ENCODE measurements at places on chromosomes 1 and 21.

DNA sequence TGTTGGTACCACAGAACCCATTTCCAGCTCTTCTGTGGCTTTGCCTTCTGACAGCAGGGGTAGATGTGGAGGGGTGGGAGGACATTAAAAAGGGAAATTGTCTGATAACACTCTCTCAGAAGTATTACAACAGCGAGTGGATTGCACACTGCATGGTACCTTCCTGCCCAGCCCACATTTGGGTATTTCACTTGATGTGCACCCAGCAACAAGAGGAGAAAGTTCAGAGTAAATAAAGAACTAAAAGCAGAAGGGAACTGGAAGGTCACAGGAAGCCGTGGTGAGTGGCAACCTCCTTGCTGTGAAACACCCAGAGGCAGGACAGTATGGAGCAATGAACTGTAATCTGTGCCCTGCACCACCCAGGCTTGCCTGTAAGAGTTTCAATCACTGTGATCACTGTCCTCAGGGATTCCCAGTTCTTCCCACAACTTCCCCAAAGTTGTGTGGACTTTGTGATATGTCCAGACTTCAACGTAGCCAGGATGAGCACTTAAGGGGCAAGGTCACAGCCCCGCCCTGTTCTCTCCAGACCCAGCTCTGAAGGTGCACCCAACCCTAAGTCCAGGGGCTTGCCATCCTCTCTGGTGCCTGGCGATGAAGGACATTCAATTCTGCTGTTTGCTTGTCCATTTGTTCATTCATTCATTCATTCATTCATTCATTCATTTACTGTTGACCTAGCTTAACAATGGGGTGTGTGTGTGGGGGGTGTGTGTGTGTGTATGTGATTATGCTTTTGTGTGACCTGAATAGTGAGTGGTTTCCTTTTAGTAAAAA, 18.7 kb upstream of the F5 start:
- no peak for DNase-seq

GRCh38 chr1:86421601-86422280, 2.2 kb upstream of the CLCA2 start:
- DNase-seq: no peak

GRCh38 chr21:38492007-38492406, 6.3 kb downstream of the ERG start:
- DNase-seq: no peak

DNA sequence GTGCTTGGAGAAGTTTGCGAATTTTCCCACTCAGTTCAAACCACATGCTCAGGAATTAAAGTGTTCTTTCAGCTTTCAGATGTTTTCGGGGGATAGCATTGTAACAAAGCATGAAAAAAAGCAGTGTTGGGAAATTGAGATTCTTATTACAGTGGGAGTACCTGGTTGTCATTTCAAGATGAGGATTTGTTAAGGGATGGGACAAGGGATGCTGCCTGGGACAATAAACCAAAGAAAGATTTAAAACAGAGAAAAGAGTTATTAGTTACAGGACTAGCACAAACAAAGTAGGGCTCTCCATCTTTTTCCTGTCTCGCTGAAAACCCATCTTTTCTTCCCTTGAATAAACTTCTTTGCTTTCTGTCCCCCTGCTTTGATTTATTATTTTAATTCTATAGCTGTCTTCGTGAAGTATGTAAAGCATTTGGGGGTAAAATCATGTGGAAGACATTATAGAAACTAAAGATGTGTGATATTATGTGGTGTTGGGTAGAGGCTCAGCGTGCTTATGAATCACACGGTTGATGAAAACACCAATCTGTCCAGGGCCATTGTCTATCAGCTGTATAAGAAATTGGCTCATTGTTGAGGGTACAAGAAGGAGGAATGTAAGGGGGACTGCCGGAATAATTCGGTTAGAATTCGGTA, 277.6 kb downstream of the KIF26B start:
- no peak for DNase-seq

DNA sequence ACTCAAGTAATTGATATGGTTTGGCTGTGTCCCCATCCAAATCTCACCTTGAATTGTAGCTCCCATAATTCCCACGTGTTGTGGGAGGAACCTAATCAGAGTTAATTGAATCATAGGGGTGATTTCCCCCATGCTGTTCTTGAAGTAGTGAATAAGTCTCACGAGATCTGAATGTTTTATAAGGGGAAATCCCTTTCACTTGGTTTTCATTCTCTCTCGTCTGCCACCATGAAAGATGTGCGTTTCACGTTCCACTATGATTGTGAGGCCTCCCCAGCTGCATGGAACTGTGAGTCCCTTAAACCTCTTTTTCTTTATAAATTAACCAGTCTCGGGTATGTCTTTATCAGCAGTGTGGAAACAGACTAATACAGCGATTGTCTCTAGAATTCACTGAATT, 135.4 kb downstream of the BACH1 start:
- no peak for DNase-seq

DNA sequence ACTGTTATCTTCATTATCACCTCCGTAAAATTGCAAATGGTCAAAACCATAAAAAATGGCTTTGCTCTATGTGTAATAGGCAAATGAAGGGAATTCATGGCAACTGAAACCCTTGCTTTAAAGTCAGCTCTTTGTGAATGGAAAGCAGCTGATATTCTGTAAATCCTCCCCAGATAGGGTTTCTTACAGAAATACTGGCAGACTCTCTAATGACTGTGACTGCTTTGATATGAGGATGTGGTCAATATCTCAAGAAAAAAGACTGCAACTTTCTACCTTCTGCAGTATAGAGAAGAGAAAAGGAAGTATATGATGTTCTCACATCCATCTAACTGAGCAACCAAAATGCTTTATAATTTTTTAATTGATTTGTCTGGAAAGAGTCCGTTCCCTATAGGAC, 193.1 kb downstream of the ST6GALNAC3 start:
- no peak for DNase-seq

DNA sequence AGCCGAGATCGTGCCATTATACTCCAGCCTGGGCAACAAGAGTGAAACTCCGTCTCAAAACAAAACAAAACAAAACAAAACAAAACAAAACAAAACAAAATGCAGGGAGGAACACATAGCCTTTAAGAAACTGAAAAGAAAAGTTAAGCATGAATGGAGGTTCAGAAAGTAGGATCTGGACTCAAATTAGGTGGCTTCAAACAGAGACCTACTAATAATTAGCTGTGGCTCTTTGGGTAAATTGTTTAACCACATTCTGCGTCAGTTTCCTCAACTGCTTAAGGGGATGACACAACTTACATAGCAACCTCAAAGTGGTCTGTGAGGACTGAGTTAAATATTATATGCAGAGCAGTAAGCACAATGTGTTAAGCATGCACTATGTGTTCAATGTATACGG, 458.2 kb downstream of the ADGRL2 start:
- no peak for DNase-seq

- no peak for DNase-seq
Observed at GRCh38 chr1:9726406-9726805, 74.9 kb downstream of the PIK3CD start.

Measured in body of pancreas (tissue), 4 donors.